ENCODE measurements at places on chromosomes 16 and 17.

DNA sequence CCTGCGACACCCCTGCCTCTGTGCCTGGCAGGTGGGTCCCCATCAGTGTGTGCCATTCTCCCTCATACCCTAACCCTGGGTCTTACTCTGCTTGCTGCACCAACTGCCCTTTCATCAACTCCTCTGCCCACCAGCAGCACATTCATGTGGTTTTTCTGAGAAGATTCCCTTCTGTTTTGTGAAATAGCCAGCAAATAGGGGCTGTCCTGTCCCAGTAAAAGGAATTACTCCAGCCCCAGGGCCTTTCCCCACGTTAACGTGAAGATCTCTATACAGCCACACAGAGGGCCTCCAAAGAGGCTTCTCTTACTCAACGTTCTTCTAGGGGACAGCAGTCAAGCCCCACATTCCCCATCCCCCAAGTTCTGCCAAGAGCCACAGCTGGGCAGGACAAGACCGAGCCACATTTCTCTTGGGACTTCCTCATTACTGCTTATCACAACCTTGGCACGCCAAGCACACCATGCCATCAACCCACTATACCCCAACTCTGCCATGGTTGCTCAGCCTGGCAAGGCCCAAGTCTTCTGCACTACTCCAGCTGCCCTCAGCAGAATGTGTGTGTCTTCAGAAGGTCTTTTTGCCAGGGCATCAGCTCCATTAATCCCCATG is 18.7 kb upstream of the CCL2 start:
- no peak for DNase-seq

GRCh38 chr16:46768809-46769208 is 20.7 kb upstream of the MYLK3 start:
- peak; percentile 95 for DNase-seq

DNA sequence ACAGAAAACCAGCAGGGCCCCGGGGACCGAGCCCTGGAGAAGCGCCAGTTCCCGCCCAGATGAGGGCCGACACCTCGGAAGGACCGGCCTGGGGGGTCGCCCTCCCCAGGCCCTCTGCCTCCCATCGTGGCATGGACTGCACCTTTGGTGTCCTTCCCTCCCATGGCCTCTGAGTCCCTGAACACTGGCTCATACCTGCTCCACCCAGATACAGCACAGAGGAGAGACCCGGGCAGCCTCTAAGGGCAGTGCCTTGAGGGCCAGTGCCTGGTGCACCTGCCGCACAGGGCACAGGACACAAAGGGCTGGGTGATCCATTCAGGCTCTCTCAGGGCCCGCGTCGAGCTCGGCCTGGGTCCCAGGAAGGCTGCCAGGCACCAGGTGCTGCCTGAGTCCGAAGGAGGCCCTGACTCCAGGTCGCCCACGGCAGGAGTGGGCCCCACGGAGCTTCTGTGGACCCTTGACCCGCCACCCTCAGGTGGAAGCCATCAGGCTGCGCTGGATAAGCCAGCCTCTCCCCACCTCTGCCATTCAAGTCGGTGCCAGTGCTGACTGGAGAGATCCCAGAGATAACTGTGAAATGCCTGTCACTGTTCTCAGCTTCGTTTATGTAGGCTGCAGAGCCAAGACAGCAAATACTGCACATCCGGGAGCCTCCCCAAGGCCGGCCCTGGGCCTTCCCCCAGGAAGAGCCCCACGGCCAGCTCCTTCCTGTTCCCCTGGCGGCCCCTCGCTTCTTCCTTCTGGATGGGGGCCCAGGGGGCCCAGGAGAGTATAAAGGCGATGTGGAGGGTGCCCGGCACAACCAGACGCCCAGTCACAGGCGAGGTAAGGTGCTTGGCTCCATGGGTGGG is at the start of gene ZG16B:
ZG16B (plus strand) TSS at position 803 of the 854 bp plus-strand sequence. CDS start 139 bp downstream, outside the sequence.
- no peak for DNase-seq

- no peak for DNase-seq
Observed at GRCh38 chr16:78866521-78866920, 734.0 kb downstream of the MAF start.

DNA sequence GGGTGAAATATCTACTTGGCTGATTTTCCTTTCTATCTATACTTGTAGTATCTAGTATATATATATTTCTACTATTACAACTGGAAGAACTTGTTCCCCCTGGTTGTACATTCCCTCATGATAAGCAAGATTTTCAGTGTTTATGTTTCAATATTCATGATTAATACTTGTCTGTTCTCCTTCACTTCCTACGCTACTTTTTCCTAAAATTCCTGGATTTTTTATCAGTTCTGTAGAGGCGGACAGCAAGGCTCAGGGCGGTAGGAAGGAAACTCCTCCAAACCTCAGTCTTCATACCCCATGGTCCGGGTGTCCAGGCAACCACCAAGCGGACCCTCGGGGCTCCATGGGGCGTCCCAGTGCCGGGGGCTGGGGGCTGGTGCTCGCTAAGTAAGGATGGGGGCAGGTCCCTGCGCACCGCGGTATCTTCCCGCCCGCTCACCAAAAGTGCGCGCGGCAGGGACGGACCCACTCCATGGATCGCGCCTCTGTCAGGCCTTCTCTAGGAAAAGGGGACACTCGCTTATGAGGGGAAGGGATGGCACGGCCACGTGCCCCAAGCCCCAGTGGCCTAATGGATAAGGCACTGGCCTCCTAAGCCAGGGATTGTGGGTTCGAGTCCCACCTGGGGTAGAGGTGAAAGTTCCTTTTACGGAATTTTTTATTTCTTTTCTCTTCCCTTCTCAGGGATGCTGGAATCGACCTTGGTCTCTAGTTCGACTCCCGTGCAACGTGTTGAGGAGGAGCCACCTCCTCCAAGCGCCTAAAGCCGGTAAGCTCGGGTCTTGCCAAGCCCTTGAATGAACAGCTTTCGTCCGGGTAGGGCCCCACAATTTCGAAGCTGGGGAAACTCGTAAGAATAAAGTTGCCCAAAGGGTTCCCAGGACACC is 13.2 kb downstream of the ATP5PD start:
- peak; percentile 91 for DNase-seq

GRCh38 chr16:3092501-3092941 is 6.6 kb downstream of the ZSCAN10 start:
- no peak for DNase-seq

Measured in SHP77 (cell line).